Stimulated activated CD4-positive, alpha-beta T cell treated with anti-CD3 and anti-CD28 coated beads, Interleukin-1b, Interleukin-23, amount 100 ng/mL, for 4 hours (primary cell): ENCODE measurements at places on chromosomes 3 and 15.

- DNase-seq: no peak
Observed at GRCh38 chr3:194278186-194278845, 72.8 kb downstream of the CPN2 start.

DNA sequence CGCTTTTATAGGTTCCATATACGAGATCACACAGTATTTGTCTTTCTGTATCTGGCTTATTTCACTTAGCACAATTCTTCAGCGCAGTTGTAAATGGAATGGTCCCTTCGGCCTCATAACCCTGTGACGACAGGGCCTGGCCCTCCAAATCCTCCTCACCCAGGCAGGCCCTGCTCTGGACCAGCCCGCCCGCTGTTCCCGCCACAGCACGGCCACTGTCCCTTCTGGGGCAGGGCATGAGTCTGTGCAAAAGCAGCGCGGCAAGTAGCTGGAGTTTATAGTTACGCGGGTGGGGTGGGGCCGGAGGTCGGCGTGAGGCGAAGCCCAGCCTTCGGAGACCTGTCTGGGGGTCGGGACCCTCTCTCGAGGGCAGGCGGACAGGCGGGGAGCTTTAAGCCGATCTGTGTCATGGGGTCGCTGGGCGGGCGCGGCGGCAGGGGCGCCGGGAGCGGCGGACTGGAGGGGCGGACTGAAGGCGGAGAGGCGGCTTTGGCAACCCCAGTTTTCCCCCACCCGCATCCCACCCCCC lies 543 bp downstream of the ARPIN start:
- no peak for DNase-seq

- no peak for DNase-seq
Observed at GRCh38 chr3:127668906-127669305, 3.8 kb upstream of the ABTB1 start.

- no peak for DNase-seq
Observed at GRCh38 chr3:2262204-2262603, 163.5 kb downstream of the CNTN4 start.

DNA sequence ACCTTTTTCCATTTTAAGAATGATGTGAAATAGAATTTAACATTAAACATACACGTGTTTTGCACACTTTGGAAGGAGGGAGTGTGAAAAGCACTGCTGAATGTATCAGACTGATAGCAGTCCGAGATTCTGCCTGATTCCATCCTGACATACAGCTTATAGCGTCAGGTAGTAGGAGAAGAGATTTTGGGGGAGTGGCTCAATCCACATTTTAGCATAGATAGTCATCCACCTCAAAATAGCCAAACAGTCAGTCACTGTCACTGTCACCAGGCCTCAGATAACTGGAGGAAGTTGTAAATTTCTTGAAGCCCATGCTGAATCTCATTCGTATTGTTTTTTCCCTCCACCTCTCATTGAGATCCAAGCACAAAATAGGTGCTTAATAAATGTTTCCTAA lies 35.4 kb upstream of the ARHGEF26 start:
- DNase-seq: no peak

DNA sequence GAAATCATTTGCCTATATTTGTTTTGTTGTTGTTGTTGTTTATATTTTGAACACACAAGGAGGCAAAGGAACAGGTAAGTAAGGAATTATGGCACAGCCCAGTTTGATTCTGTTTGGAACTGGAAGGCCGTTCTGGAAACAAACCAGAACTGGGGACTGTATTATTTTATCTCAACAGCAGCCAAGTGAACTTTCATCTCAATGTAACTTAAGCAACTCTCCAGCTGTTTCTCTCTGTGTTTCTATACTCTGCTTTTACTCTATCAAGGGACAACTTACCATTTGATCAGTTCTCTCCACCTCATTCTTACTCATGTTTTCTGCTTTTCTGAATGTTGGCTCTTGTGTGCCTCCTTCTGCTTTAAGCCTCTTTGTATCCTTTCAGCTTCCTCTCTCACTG lies 16.0 kb upstream of the WDR49 start:
- no peak for DNase-seq

- DNase-seq: no peak
Observed at GRCh38 chr15:42009022-42009421, 11.8 kb downstream of the PLA2G4E start.

DNA sequence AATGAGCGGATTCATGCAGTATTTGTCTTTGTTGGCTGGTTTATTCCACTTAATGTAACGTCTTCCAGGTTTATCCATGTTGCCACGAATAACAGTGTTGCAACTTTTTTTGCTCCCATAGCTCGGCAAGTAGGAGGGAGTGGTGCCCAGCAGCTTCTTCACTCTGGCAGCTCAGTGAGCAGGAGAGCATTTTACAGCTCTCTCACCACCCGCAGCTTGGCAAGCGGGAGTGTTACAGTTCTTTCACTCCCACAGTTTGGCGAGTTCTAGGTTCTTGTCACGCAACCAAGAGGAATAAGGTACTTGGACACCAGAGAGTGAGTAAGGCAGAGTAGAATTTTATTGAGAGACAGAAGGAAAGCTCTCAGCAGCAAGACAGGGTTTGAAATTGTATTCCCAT lies 935.2 kb downstream of the TBL1XR1 start:
- no peak for DNase-seq

GRCh38 chr3:188194332-188194731 lies 40.4 kb downstream of the LPP start:
- DNase-seq: no peak

GRCh38 chr3:116757315-116757714 lies 47.7 kb downstream of the TUSC7 start:
- DNase-seq: no peak

- DNase-seq: no peak
Observed at GRCh38 chr3:183698756-183699155, 1.2 kb downstream of the YEATS2 start.

GRCh38 chr3:150370122-150370602 lies 37.9 kb upstream of the TSC22D2 start:
- DNase-seq: no peak

DNA sequence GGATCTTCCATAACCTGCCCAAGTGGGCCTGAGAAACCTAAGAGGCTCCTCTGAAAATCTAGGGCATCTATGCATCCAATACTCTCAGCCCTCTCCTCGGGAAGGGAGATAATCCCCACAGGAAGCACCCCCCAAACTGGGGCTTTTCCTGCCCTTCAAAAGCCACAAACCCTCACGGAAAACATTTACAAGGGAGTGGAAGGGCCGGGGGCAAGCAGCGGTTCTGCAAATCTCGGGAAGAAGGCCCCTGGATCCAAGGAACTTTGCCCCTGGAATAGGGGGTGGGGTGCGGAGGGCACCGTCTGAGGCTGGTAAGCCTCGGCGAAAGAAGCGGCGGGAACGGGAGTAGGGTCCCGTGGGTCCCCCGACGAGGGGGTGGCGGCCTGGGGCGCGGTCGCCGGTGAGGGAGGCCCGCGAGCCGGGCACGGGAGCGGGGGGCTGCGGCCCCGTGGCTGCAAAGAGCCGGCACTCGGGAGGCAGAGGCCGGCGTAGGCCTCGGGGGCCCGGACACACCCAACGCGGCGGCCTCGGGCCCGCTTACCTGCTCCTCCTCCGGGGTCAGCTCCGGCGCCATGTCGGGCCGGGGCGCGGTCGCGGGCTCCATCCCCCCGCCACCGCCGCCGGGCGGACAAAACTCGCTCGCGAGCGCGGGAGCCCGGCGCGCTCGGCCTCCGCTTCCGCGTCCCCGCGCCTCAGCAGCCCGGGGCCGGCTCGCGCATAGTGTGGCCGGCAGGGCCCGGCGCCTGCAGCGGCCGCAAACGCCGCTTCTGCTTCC lies 755 bp downstream of the PTPN9 start:
- peak; percentile 26 for DNase-seq

GRCh38 chr3:138461246-138461645 lies 26.8 kb downstream of the ESYT3 start:
- no peak for DNase-seq
